ENCODE measurements at places on chromosomes 6 and 20.

- DNase-seq = no peak
These were observed 80.2 kb downstream of the AFDN start for GRCh38 chr6:167906899-167907298.

DNA sequence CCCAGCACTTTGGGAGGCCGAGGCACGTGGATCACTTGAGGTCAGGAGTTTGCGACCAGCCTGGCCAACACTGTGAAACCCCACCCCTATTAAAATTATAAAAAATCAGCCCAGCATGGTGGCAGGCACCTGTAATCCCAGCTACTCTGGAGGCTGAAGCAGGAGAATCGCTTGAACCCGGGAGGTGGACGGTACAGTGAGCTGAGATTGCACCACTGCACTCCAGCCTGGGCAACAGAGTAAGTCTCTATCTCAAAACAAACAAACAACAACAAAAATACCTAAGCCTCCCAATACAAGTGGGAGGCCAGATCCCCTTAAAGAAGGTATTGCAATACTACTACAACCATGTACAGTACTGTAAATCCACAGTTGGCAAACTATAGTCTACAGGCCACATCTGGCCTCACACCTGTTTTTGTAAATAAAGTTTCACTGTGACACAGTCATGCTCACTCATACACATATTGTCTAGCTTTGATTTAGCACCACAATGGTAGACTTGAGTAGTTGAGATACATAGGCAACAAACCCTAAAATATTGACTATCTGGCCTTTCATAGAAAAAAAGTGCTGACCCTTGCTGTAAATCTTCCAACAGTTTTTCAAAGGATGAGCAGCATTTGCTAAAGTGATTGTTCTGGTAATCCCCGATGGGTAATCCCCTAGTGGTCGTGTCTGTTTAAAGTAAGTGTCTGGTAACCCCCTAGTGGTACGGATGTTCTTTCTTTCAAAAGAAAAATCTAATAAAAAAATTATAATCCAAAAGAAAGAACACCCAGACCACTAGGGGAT, 202.0 kb downstream of the RNGTT start:
- no peak for DNase-seq

DNA sequence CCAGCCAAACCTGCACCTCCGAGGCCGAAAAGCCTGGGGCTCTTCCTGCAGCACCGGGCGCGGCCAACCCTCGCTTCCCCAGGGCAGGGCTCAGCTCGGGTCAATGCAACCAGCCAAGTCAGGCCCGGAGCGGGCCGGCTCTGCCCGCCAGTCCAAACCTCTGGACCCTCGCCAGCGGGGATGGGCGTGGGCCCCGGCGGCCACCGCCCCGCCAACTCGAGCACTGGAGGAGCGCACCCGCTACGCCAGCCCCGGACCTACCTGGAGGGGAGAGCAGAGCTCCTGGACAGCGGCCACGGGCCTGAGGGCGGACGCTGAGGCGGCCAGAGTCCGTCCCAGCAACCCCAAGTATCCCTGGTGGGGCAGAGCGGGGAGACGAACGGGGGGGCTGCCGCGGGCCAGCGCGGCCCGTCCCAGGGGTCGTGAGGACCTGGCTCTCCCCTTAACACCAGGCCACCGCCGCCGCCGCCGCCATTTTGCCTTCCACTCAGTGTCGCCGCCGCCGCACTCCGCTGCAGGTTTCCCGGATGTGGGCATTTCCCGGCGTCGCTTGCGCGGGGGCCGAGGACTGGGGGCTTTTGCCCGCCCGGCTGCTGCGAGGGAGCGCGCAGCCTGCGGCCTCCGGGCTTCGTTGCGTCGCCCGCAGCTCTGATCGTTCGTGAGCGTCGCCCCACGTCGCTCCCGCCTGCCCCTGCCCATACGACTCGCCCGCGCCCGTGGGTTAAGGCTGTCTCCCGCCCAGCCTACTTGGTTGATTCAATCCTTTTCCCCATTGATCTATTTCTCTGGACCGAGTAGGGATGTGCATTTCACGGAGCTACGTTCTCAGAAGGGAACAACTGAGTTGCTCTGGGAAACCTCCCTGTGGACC, at the start of gene LATS1:
LATS1 (minus strand) TSS at position 514 of the 871 bp plus-strand sequence. CDS start 15,975 bp downstream, outside the sequence.
- DNase-seq = peak; percentile 60

GRCh38 chr20:56217829-56218228, 30.7 kb upstream of the MC3R start:
- no peak for DNase-seq

- no peak for DNase-seq
These were observed 508.0 kb upstream of the ADGRB3 start for GRCh38 chr6:68127074-68127473.

DNA sequence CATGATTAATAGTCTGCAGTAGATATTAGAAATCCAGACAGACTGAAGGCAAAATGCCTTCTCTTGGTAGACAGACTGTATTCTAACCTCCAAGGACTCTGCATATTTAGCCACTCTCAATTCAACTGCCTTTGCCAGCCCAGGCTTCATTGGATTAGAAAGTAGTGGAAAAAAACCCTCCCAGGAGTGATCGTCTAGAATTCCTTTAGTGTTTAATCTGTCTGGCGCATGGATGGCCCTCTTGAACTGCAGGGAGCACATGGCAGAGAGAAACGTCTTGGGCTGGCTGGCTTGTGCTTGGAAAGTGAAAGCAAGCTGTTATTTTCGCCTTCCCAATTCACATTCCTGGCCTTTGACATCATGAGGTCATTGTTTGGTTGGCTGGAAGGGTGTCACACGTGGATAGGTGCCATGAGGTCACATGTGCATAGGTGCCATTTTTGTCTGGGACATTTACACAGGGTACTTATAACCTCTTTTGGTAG, 30.9 kb upstream of the NEDD9 start:
- DNase-seq = peak; percentile 26

DNA sequence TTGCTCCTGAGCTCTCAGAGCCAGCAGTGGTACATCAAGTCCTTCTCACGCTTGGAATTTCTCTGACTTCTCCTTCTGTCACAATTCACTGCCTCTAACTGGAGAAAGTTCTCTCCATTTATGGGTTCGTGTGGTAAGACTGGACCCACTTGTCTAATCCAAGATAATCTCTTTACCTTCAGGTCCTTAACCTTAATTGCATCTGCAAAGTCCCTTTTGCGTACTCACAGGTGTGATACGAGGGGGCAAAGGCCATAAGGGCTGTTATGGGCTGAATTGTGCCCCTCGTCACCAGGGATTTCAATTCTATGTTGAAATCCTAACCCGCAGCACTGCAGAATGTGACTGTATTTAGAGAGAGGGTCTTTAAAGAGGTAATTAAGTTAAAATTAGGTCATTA, 27.5 kb upstream of the TBC1D22B start:
- DNase-seq = no peak

- DNase-seq = no peak
These were observed 34.9 kb downstream of the ASCC3 start for GRCh38 chr6:100846276-100846675.

DNA sequence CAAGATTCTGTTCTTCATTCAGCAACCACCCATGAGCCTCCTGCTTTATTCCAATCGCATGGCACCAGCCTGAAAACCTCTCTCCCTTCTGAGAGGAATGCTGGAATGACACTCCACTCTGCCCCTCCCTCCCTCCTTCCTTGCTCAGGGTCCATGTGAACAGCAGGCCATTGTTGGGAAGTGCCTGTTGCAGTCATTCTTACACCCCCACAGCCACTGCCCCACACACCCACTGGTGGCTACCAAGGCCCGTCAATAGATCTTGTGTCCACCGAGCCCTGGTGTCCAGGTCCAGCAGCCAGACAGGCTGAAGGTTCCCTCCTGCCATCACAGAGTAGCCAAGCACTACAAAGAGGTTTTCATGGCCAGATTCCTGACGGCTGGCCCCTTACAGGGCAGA, 6.5 kb downstream of the PDRG1 start:
- DNase-seq = no peak

DNA sequence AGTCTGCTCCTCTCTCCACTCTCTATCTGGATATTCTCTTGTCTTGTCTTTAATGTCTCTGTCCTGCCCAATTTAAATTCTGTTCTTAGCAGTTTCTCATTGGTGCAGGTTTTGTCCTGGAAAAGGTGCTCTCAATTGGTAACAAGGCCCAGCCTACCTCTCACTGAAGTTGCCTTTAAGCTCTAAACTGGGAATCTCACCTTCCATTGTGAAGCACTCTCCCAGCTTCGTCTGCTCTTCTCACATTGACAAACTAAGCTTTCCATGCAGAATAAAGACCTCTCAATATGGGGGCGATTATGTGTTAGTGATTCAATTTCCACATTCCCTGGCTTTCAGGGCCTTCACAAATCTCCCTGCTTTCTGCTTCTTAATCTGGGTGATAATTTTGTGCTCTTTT, 1712.2 kb downstream of the GRIK2 start:
- DNase-seq = no peak

DNA sequence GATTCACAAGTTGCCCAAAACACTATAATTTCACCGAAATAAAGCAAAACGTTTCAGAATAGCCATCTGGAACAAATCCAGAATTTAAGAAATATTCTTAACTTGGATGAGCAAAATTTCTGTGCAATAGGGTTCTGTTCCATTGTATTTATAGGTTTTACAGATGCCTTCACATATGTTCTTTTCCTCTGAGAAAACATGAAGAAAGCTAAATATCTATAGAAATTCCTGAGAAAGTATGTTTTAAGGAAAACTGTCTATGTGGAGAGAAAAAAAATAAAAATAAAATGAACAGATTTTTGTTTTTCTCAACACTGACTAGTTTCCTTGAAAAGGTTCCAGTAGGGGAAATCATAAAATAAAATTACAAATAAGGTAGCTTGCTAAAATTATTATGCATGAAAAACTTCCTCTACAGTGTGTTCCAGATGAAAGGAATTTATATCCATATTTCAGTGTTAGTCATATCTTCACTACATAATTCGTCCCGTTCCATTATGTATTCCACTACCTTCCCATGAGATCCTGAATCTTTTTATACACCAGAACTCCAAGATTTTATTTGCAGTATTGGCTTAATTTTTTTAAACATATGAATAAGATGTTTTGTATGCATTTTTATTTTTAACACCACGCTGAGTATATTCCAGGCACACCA, 42.4 kb upstream of the TMX4 start:
- DNase-seq = no peak

- no peak for DNase-seq
These were observed 18.1 kb downstream of the ACSS1 start for GRCh38 chr20:25039697-25040437.

- peak; percentile 19 for DNase-seq
These were observed 67.2 kb downstream of the RPP40 start for GRCh38 chr6:4936681-4937041.

GRCh38 chr6:139473231-139473701, 98.8 kb upstream of the CITED2 start:
- no peak for DNase-seq

GRCh38 chr6:90199900-90200299, 96.7 kb downstream of the BACH2 start:
- no peak for DNase-seq

DNA sequence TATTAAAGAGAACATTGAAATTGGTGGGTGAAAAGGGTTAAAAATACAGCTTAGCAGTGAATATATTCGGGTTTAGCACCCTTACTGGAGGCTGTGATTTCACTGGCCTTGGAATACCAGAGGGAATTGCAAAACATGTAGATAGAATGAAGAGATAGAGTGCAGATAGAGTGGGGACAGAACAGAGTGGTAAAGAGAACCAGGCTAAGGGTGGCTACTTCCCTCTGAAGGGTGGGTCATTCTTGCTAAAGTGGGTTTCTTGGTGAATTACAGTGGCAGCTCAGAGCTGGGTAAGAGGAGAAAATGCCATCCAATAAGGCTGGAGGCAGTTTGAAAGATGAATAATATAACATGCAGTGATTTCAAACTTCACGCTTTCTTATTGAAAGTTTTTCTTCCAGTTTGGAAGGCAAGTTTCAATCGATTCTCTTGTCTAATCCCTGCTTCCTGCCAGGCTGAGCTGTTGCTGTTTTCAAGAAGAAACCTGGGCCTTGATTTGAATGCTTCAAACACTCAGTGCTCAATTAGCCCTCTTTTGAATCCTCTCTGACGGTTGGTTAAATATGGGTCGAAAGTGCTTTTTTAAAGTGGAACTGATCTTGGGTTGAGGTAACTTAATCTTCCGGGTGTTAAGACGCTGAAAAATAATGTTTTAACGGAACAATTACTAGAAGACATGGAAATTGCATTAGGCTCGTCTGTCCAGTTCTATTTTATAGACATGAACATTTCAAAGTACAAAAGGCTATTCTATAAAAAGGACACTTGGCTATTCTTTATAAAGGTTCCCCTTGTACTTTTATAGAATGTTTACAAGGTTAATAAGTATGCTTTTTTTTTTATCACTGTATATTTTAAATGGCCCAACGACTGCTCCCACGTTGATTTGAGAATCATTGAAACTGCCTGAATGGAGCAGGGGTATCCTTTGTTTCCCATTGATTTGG, 203.3 kb downstream of the BCAS1 start:
- DNase-seq = no peak

DNA sequence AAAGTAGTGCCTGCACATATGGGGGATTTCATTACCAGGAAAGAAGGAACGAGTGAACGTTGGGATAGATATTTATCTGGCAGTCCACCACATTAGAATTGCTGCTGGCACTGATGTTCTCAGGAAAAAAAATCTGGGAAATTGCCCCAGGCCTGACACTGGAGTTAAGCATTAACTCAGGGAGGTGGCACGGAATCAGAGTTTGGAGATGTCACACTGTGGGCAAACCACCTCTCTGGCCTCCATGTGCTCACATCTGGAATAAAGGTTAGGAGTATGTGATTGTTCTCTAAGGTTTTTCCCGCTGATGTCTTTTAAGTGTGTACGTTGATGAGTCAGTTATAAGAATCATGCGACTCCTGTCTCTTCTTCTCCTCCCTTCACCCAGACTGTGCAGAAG, 7.9 kb downstream of the TGM3 start:
- DNase-seq = no peak

DNA sequence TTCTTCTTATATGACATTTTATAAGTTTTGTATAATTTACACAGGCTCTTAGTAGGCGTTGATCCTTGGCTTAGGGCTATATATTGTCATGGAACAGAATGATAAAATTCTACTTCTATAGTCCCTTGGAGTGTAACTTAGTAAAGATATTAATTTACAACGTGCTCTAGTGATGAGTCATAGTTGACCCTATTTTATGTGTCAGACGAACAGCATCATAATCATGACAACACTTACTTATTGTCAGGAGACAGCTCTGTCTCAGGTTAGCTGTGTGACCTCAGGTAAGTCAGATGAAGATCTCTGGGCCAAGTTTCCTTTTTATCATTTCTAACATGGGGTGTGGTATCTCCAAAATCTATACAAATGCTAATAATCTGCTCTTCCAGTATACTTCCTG, 473.5 kb downstream of the UTRN start:
- no peak for DNase-seq

Data from NCI-H460 (cell line).